Dermis blood vessel endothelial cell (primary cell): ENCODE measurements at places on chromosomes 2 and 18. TPM values are rescaled to one million over a fixed set of nuclear protein-coding genes. Genes with fewer than 3 reads are reported as not detected.

DNA sequence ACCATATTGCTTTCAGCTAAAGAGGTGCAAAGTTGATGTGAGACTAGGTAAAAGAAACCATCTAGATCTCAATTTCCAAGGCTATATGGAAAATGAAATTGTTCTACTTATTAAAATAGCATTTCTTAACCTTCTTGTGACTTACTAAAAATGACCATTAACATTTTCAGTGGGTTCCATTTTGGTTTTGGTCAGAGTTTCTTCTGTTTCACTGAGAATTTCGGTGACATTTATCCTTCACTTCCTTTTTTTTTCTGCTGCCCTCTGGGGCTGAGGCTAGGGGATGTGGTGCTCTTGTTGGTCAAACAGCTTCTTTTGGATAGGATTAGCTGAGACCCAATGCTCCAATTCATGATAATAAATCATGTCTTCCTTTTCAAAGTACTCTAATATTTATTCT is 44.3 kb upstream of the REL start:
- no peak for DNase-seq

GRCh38 chr2:234406085-234406484 is 90.8 kb downstream of the ARL4C start:
- DNase-seq = no peak

GRCh38 chr2:30074023-30074422 is 72.8 kb upstream of the YPEL5 start:
- DNase-seq = no peak

- no peak for DNase-seq
Observed at GRCh38 chr2:240627736-240628506, 2.6 kb downstream of the GPR35 start.

Gene C2orf78
- total RNA-seq = not detected in 2 replicates

DNA sequence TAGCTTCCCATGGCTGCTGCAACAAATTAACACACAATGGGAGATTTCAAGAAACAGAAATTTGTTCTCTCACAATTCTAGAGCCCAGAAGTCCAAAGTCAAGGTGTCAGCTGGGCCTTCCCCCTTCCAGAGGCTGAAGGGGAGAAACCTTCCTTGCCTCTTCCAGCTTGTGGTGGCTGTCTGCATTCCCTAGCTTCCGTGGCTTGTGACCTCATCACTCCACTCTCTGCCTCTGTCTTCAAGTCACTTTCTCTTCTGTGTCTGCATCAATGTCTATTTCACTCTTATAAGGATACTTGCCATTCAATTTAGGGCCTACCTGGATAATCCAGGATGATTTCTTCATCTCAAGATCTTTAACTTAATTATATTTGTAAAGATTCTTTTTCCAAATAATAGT is 16.8 kb upstream of the SRBD1 start:
- no peak for DNase-seq

- no peak for DNase-seq
Observed at GRCh38 chr18:32629292-32629691, 143.5 kb downstream of the KLHL14 start.

Gene KIF1A
- 0.05 TPM in 1 of 2 replicates, not detected in the other for total RNA-seq

DNA sequence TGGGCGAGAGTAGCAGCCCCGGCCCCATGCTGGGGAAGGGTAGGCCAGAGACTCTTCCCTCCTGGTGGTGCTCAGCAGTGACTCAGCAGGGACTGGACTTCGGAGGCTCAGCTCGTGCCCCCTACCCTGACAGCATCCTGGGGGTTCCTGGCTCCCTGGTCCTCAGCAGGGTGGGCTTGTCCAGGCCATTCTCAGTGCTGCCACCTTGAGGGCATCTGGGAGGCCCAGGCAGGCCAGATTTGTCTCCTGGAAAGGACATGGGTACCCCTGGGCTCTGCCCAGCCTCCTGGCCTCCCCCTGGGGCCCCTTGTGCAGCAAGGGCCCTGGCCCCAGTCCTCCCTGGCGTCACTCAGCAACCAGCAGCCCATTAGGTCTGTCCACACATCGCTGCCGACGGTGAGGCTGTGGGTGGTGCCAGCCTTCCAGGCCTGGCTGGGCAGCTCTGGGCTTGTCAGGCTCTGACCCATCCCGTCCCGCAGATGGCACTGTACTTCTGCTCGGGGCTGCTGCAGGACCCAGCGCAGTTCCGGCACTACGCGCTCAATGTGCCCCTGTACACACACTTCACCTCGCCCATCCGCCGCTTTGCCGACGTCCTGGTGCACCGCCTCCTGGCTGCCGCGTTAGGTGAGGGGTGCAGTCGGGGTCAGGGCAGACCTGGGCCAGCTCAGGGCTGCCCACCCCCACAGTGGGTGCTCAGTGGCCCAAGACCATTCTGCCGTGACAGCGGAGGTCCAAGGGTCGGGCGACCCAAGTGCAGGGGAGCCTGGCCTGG is 45.0 kb upstream of the ALPP start:
- DNase-seq = peak; percentile 51

DNA sequence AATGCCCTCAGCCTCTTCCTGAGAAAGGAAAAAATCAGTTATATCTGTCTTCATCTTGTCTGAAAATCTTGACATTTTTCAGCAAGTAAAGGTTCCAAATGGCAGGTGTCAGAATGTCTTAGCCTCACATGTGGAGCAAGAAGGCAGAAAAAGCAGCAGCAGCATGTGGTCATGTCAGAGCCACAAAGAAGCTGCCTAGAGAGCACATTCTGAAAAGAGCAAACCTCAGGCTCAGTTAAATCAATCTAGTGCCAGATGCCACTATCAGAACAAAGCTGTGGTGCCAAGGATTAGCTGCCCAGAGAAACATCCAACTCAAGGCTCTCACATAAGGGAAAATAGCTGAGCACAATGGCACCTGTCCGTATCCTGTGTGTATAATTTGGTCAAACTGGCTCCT is 105.9 kb downstream of the SRBD1 start:
- DNase-seq = no peak

- peak; percentile 82 for DNase-seq
Observed at GRCh38 chr2:203453858-203454451, 81.1 kb downstream of the RAPH1 start.

DNA sequence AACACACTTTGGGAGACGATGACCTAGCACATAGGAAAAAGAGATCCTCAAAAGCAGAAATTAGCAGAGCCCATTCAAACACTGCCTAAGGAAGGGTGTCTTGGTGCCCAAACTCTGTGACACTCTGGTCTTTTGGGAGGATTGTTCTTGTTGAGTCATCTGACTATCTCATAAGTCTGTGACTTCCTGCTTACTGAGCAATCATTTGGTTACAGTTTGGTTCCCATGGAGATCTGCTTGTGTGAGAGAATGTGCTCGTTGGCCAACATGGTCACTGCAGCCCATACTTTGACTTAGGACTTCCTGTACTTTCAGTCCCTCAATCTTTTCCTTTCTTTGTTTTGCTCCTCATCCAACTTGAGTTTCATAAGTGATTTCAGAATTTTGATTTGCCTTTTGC is 602.9 kb downstream of the NYAP2 start:
- DNase-seq = no peak

GRCh38 chr2:74585406-74586185 is 31.1 kb downstream of the DOK1 start:
- DNase-seq = no peak

Gene GATA6
- total RNA-seq = 0.51 and 0.98 TPM in 2 replicates

Gene G6PC2
- total RNA-seq = not detected in 2 replicates

- DNase-seq = peak; percentile 23
Observed at GRCh38 chr2:70851704-70852103, 16.1 kb upstream of the CD207 start.

- no peak for DNase-seq
Observed at GRCh38 chr2:106584304-106584954, 97.3 kb downstream of the CD8B2 start.

DNA sequence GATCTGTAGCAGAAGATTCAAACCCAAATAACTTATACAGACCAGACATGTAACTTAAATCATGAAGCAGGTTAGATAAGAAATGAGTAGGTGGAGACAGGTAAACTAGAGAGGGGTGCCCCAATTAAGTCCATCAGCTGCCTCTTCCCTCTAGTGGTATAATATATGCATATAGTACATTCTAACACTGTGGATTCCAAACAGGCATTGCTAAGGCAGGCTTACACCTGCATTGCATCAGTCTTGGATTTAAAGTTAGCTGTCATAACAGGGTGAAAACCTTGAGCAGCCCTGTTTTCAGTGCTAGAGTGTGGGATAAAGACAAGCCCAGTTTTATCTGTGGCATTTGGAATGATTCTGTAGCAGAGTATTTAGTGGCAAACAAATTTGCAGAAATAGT is 63.4 kb downstream of the NYAP2 start:
- no peak for DNase-seq

Gene COMMD1
- total RNA-seq = 35.4 and 52.2 TPM in 2 replicates

Gene TMEM198
- under 0.01 TPM in 1 of 2 replicates, not detected in the other for total RNA-seq

Gene RAD51AP2
- total RNA-seq = not detected in 2 replicates

- no peak for DNase-seq
Observed at GRCh38 chr2:41020358-41020757, 568.5 kb upstream of the SLC8A1 start.

DNA sequence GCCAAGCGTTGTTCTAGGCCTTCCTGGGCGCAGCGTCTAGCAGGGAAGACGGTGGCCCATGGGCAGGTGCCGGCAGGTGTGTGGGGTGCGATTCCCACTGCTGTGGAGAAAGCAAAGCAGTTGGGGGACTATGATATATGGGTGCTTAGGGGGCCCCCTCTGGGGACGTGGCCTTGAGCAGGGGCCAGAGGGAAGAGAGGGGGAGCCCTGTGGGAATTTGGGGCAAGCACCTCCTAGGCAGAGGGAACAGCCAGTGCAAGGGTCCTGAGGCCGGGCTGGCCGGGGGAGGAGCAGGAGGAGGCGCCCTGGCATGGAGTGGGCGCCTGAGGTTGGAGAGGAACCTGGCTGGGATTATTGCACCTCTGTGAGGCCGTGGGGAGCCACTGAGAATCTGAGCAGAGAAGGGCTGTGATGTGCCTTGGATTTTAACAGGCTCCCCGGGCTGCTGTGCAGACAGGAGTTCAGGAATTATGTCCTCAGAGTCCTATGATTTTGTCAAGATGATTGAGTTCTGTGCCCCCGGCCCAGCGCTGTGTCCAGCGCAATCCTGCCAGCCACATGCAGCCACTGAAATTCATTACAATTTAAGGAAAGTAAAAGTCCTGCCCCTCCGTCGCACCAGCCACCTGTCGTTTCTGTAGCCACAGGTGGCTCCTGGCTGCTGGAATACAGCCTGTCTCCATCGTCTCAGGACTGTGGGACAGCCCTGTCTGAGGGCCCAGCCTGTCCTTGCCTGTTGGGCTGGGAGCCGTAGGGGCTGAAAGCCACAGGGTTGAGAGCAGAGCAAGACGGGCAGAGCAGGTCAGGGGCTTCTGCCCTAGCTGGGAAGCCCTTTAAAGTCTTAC is 9.1 kb upstream of the KLHL30 start:
- no peak for DNase-seq

DNA sequence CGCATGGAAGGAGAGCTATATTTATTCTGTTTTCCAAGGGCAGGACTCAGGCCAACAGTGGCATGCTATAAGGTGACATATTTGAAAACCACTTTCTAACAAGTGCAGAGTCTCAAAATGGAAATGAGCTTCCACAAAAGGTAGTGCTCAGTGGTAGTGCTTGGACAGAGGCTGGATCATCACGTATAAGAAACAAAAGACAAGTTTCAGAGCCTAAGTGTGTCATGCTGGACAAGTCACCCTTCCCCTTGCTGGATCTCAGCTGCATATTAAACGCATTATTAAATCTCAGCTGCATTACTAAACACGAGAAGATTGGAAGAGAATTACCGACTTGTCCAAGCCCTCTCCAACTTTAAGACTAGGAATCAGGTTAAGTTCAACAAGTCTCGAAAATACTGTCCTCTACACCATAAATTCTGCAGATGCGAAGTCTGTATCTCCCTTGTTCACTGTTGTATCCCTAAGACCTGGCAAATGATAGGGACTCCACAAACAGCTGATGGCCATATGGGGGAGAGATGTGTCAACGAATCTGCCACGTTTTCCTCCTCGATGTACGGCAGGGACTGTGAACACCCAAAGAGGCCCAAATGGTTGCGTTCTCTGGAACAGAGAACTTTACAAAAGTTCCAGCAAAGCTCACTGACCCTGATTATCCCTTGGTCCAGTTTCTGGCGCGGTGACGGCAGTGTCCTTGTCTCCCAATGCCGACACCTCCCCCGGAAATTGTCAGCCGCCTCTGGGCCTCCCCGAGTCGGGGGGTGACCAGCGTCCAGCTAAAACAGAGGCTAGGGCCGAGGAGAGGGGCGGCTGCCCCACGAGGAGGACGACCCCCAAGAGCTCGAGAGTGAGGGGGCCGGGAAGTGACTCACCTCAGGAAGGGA is 611 bp downstream of the NOL10 start:
- peak; percentile 24 for DNase-seq

Gene RAB6D
- under 0.01 TPM in 1 of 2 replicates, not detected in the other for total RNA-seq

- no peak for DNase-seq
Observed at GRCh38 chr2:61356958-61357350, 113.9 kb downstream of the USP34 start.

DNA sequence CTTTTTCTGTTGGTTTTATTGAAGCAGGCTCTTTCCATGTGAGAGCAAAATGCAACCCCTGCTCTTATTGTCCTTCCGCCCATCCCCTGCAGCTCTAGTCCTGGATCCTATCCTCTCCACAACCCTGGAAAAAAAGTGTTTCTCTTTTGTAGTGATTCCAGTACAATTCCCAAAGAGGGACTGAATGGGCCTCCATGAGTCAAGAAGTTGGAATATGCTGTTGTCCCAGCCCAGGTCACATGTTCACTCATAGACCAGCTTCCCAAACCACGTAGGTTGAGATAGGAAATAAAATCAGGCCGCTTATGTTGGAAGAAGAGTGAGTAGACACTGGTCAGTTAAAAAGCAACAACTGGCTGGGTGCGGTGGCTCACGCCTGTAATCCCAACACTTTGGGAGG is 39.4 kb downstream of the CPO start:
- DNase-seq = no peak

Gene CDKL4
- 0.51 and 0.98 TPM in 2 replicates for total RNA-seq

GRCh38 chr2:121479882-121480522 is 50.7 kb upstream of the RNU4ATAC start:
- peak; percentile 29 for DNase-seq

- peak; percentile 43 for DNase-seq
Observed at GRCh38 chr2:144454466-144455287, 65.2 kb downstream of the ZEB2 start.

GRCh38 chr18:38368246-38368645 is 802.6 kb upstream of the CELF4 start:
- no peak for DNase-seq

- no peak for DNase-seq
Observed at GRCh38 chr18:66510357-66511045, 93.4 kb downstream of the CDH19 start.

DNA sequence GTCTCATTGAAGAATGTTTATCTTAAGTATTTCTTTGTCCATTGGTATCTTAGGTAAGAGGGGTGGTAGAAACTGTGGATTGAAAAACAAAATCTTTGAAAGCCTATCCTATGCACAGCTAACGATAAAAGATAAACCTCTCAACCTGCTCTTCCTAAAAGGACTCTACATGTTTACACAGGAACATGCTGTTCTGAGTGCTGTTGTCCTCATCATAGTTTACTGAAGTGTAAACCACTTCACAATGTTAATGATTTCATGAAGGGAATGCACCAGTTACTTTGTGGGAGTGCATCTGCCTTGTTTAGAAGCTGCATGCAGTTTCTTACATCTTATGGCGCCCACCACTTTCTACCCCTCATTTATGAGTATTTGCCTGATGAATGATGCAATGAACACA is 1.2 kb downstream of the ACMSD start:
- DNase-seq = no peak
